Testis (tissue), 5 donors: ENCODE measurements at places on chromosomes 7 and 10. TPM values are rescaled to one million over a fixed set of nuclear protein-coding genes. Genes with fewer than 3 reads are reported as not detected.

DNA sequence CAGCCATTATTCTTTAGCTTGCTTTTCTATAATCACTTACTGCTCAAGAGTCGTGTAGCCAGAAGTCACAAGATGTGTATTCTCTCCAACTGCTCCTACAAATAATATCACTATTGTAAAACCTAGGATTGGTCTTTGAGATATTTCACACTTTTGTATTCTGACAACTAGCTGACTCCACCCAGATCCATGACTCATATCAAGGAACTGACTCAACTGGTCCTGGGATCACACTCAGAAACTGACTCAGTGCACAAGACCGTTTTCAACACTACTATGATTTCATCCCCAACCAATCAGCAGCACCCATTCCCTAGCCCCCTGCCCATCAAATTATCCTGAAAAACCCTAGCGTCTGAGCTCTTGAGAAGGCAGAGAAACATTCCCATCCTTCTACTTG lies 56.5 kb upstream of the ORC5 start:
- DNase-seq, result no peak

SPDYE11 gene
- 6.5 TPM for polyA plus RNA-seq

HOXA5 gene
- polyA plus RNA-seq, result 7.6 TPM

GRCh38 chr7:94276795-94277194 lies 117.9 kb upstream of the COL1A2 start:
- DNase-seq, result peak; percentile 36

- DNase-seq, result no peak
These were observed 7.4 kb downstream of the TSPAN14 start for GRCh38 chr10:80461208-80462183.

- no peak for DNase-seq
These were observed 258.1 kb upstream of the GRB10 start for GRCh38 chr7:51040787-51041186.

DNA sequence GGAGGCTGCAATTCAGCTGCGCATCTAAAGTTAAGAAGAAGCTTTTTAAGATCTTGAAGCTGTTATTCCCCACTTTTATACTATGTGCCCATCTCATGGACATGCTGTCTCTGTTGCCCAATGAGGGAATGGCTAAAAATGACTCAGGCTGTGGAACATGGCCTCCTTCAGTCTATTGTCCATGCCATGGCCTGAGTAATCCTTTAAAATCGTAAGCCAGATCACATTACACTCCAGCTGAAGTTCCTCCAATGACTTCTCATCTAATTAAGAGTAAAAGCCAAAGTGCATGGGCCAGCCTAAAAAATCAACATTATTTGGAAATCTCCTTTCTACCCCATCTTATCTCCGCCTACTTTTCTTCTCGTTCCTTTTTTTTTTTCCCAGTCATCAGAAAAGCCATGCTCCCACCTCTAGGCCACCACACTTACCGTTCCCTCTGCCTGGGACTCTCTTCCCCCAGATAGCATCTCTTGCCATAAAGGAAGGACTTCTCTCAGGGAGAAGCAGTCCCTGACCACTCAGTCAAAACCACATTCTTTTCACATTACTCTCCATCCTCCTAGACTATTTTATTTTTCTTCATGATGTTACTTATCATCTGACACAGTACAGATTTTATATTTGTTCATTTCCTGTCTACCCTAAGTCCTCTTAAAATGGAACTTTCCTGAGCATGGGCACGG lies 337.4 kb downstream of the PRPF18 start:
- no peak for DNase-seq

GRCh38 chr10:89522463-89522862 lies 12.9 kb downstream of the SLC16A12 start:
- DNase-seq, result no peak

DNA sequence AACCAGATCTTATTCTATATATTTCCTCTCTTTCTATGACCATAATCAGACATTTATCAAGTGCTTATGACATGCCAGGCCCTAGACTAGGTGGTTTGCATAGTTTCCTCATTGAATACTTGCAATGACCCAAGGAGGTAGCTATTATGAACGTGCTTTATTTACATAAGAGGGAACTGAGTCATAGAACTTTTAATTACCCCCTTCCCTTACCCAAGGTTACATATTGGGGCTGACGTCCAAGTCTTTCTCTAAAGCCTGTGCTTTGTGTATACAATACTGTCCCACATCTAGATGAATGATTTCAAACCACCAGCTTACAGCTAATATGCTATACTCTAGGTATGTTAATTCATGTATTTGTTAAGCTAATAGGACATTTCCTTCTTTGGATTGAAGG lies 91.9 kb upstream of the NPY start:
- no peak for DNase-seq

- DNase-seq, result no peak
These were observed 88.0 kb downstream of the PLXDC2 start for GRCh38 chr10:19904202-19904661.

GRCh38 chr10:126147866-126148587 lies 240.2 kb downstream of the ADAM12 start:
- no peak for DNase-seq

- no peak for DNase-seq
These were observed 93.5 kb downstream of the PCGF5 start for GRCh38 chr10:91313796-91314485.

DNA sequence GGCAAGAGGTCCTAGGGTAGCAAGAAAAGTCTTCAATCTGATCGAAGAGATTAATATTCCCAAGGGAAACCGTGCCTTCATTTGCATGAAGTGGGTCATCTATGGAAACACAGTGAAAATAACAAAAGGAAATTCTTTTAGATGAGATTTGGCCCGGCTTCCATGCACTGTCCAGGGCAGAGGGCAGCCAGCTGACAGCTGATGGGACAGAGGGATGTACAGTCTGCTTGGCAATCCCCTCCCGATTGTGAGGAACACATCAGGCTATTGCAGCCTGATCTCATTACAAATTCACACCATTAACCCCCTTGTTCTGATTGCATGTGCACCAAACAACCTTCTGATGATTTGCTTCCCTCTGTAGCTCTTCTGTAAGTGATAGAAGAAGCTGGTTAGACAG lies 105.3 kb downstream of the FRMD4A start:
- DNase-seq, result no peak

GUSB gene
- polyA plus RNA-seq, result 82.4 TPM

DNA sequence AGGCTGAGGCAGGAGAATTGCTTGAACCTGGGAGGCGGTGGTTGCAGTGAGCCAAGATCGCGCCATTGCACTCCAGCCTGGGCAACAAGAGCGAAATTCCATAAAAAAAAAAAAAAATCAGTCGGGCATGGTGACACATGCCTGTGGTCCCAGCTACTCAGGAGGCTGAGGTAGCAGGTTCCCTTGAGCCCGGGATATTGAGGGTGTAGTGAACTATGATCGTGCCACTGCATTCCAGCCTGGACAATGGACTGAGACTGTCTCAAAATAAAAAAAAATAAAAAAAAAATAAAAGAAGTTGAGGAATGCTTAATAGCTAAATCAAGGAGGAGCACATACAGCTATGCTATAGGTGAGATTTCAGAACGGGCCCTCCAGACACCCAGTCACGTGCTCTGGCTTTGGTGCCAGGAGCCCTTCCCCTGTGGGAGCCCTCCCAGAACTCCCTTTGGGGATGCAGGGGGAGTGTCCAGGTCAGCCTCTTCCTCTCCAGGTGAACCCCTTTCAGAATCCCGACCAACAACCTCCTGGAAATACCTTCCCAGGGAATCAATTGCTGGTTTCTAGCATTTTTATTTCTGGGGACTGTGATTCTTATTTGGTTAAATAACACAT lies 42.9 kb upstream of the CTBP2 start:
- DNase-seq, result no peak

CALHM1 gene
- polyA plus RNA-seq, result not detected

DNA sequence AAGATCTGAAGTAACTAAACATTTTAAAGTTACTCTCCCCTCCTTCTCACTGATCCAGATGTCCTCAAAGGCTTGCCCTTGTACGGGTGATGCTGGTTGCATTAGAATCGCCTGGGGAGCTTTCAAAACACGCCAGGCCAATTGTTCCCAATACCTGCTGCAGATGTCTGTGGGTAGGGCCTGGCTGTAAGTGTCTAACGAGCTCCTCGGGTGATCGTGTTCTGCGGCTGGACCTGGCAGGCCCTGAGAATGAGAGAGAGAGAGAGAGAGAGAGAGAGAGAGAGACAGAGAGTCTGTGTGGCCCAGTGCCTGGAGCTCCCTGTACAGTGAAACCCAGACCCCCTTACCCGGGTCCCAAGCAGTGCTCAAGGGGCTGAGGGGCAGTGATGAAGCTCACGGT lies 8.4 kb downstream of the COL13A1 start:
- DNase-seq, result no peak

- DNase-seq, result no peak
These were observed 69.4 kb upstream of the GSDME start for GRCh38 chr7:24826662-24827020.

DNA sequence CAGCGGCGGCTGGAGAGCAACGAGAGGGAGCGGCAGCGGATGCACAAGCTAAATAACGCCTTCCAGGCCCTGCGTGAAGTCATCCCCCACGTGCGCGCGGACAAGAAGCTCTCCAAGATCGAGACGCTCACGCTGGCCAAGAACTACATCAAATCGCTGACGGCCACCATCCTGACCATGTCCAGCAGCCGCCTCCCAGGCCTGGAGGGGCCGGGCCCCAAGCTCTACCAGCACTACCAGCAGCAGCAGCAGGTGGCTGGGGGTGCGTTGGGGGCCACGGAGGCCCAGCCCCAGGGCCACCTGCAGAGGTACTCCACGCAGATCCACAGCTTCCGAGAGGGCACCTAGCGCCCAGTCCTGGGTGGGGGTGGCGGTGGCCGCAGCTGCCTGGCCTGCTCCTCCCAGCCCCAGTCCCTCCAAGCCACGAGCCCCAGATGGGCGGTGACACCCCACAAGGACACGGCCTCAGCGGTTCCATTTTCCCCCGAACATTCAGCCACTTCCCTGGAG lies 1.3 kb downstream of the BHLHA15 start:
- DNase-seq, result no peak

TMEM196 gene
- not detected for polyA plus RNA-seq

JAKMIP3 gene
- 1.3 TPM for polyA plus RNA-seq

GRCh38 chr10:4196771-4197390 lies 411.9 kb upstream of the KLF6 start:
- no peak for DNase-seq

- DNase-seq, result no peak
These were observed 81.9 kb upstream of the TRIL start for GRCh38 chr7:29039821-29040578.

DNA sequence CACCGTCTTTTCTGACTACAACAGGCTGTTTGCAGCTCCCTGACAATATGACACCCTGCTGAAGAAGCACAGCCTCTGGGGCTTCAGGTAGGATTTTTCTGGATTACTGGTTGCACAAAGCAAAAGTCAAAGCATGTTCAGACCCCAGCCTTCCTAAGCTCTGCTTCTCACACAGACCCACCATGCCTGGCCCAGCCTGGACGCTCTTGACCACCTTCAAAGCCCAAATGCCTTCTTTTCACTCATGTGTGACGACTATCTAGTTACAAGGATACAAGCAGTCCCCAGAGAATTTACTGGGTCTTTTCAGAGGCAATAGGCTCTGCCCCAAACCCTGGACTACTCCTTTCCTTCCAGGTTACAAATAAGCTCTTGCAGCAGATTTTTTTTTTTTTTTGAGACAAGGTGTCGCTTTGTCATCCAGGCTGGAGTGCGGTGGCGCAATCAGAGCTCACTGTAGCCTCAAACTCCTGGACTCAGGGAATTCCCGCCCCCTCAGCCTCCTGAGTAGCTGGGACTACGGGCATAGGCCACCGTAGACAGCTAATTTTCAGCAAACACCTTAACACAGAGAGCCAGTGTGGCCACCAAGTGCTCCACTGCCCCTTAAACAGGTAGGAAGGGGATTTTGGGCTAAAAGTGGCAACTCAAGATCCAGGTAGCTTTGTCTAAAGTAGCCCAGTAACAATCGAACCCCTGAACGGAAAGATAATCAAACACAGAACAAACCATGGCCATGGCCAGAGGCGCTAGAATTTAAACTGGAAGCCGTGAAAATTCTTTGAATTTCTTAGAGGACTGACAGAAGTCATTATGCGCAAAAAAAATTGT lies 16.2 kb downstream of the SVIL start:
- DNase-seq, result no peak

TAS2R3 gene
- polyA plus RNA-seq, result 0.40 TPM

DNA sequence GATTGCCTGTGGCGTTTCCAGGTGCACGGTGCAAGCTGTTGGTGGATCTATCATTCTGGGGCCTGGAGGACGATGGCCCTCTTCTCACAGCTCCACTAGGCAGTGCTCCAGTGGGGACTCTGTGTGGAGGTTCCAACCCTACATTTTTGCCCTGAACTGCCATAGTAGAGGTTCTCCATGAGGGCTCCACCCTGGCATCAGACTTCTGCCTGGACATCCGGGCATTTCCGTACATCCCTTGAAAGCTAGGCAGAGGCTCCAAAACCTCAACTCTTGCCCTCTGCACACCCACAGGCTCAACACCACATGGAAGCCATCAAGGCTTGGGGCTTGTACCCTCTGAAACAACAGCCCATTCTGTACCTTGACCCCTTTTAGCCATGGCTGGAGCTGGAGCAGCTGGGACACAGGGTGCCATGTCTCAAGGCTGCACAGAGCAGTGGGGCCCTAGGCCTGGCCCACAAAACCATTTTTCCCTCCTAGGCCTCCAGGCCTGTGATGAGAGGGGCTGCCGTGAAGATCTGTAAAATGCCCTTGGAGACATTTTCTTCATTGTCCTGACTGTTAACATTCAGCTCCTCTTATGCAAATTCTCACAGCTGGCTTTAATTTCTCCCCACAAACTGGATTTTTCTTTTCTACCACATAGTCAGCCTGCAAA lies 10.0 kb upstream of the FGL2 start:
- DNase-seq, result no peak

- no peak for DNase-seq
These were observed 44.9 kb downstream of the TSPAN12 start for GRCh38 chr7:120813089-120813488.

TSPAN13 gene
- 10.0 TPM for polyA plus RNA-seq

DNA sequence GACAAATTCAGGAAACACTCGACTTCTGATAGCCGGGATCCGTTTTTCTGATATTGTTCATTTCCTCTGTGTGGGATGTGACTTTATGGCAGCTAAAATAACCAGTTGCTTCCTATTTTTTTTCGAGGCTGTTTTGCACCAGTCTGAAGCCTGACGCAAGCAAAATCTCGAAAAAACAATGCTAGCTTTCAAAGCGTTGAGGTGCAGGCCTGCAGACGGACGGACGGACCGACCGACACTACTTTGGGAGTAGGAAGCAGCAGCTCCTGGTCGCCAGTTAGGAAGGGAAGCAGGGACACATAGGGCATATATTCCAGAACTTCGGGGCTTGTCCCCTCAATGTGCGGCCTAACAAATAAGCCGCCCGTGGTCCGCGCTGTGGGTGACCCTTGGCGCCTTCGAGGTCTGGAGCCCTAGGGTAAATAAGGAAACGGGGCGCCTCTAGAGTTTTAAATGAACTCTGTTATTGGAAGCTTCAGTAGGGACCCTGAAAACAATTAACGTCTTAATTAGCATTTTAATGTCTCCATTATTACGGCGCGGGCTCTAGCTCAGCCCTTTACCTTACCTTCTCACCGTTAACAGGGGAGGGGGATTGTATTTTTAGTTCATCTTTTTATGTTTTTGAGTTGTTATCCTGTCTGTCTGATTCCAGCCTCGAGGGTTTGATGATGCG lies 1.3 kb downstream of the HHEX start:
- DNase-seq, result peak; percentile 16

ITPRID1 gene
- 2.1 TPM for polyA plus RNA-seq
